HFF-Myc (cell line): ENCODE measurements at places on chromosomes 16 and 17.

GRCh38 chr16:26905336-26905735, 161.4 kb upstream of the C16orf82 start:
- no peak for DNase-seq

DNA sequence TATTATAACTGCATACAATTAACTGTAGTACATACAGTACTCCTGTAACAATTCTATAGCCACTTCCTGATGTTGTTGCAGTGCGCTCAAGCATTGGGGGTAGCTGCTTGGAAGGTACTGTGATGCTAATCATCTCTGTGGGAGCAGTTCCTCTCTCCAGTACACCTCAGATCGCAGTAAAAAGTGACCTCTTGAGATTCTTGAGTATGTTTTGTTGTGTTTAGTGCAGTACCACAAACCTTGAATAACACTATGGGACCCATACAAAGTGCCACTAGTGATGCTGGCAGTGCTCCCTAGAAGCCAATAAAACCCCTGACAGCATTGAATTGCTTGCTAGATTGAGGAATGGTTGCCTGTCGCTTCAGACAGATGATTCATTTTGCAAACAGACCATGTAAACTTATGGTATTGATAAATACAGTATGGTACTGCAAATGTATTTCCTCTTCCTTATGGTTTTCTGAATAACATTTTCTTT, 193.0 kb downstream of the SPECC1 start:
- DNase-seq: no peak

GRCh38 chr16:29815032-29815721, 775 bp upstream of the PAGR1 start:
- no peak for DNase-seq

- peak; percentile 82 for DNase-seq
Observed at GRCh38 chr17:57584050-57584551, 161.0 kb downstream of the CCDC182 start.

GRCh38 chr17:8831234-8831849, 32.2 kb upstream of the MFSD6L start:
- no peak for DNase-seq

- DNase-seq: no peak
Observed at GRCh38 chr17:74512624-74513091, 18.6 kb downstream of the CD300LB start.

- DNase-seq: no peak
Observed at GRCh38 chr16:29915590-29916247, 10.3 kb downstream of the KCTD13 start.

- no peak for DNase-seq
Observed at GRCh38 chr16:15418206-15418605, 16.2 kb upstream of the BMERB1 start.

- no peak for DNase-seq
Observed at GRCh38 chr16:51163894-51164566, 13.0 kb upstream of the SALL1 start.

DNA sequence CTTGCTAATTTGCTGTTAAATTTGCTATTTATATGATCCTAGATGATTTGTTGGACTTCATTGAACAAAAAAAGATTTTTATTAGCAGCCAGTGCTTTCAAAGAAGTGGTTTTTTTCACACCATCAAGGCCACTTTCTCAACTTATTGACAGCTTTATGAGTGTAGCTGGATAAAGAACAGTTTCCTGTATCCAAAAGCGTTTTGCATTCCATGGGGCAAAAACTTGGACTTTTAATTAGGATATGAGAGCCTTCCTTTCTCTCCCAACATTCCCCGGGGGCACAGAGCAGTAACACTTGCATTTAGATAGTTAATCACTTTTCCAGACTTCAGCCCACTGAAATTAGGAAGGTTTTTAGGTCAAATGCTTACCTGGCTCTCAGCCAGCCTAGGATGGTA, 177.1 kb upstream of the ELAC2 start:
- no peak for DNase-seq

- DNase-seq: no peak
Observed at GRCh38 chr17:64225410-64225809, 37.6 kb downstream of the TEX2 start.

DNA sequence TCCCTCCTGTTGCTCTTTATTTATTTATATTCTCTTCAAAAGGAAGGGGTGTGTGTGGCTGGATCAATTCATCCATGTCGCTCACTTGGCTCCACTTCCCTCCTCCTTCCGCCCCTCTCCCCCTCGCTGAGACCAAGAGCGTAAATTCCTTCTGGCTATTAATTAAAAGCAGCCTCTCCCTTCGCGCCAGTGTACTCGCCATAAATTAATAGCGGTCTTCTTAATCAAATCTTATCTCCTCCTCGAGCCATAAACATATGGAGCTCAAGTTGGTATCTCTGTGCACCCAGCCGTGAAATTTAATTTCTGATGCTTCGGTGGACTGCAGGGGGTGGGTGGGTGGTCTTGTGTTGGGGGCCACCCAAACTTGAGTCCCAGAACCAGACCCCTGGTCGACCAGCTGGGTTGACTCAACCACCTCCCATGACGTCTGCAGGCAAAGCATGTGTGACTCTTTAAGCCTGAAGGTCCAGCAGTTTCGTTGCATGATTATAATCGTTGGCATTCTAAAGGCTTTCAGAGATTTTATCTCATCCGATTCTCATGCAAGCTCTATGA, 57.9 kb downstream of the SDK2 start:
- no peak for DNase-seq

GRCh38 chr17:77223642-77224420, 83.1 kb downstream of the SEC14L1 start:
- DNase-seq: no peak

GRCh38 chr17:50799582-50799981, 32.3 kb upstream of the ANKRD40CL start:
- DNase-seq: no peak

GRCh38 chr17:2571523-2572303, 21.7 kb upstream of the PAFAH1B1 start:
- no peak for DNase-seq

DNA sequence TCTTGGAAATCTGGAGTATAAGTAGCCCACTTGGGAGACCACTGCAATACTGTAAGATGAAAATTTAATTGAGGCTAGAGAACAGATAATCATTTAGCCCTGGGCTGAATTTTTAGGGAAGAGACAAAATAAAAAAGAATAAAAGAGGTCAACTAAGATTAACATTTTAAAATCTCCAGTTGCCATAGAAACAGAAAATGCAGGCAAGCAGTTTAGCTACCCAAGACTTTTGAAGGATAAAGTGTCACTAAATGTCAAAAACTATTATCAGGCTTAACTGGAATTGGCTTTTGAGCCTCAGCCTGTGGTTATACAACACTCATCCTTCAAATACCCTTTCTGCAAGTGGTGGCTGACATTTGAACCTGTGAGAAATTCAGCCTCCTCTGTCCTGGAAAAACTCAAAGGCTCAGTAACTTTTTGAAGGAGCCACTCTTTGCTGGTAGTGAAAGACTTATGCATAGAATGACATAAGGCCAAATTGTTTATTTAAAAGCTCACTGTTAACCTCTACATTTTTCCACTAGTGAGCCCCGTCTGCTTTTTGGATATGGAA, 220.7 kb upstream of the KCNJ16 start:
- no peak for DNase-seq

DNA sequence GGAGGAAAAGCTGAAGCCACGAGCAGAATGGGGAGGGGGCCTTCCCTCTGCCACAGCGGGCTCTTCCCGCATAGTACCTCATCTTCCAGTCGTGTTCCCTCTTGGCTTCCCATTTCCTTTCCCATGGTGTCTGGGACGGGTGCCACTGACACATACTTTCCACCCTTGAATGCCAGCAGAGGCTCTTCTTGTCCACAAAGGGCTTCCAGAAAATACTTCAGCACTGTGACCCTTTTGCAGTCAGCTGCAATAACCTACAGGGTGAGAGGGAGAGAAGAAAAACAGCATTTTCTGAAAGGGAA, 30.7 kb downstream of the HIC1 start:
- no peak for DNase-seq

- no peak for DNase-seq
Observed at GRCh38 chr17:37787055-37787757, 42.3 kb upstream of the HNF1B start.

DNA sequence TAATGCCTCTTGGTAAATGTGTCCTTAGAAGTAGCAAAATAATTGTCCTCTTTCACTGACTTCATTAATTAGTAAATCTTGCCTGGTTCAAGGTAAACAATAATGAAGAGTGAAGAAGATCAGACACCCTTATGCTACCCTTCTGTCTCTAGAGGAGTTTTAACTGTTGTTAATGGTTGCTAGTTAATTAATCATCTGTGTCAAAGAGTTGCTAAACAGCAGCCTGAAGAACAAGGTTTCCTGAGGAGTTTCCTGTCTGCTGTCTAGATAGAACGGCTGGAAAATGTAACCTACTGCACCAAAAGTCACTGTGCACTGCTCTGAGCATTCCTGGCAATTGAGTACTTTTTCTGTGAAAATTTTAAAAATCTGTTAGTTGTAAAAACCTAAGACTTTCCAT, 131.3 kb downstream of the NLK start:
- no peak for DNase-seq

GRCh38 chr17:7263801-7264078, 1.5 kb upstream of the CLDN7 start:
- no peak for DNase-seq

- no peak for DNase-seq
Observed at GRCh38 chr17:37138571-37139120, 189.9 kb downstream of the AATF start.

DNA sequence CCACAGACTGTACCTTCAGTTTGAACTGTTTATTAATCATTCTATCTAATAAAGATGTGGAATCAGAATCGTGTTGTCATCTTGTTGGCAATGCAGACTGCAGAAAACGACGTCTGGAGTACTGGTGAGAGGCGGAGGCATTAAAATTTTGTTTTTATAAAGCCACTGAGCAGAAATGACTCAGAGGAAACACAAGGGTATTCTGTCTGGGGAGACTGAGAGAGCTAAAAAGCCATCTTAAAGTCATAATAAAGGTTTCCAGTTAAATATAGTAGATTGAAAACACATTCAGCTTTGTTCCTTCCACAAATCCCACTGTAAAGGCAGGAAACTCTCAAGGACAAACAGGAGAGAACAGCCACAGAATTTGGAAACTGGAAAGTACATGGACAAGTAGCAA, 74.2 kb downstream of the CPPED1 start:
- peak; percentile 21 for DNase-seq

DNA sequence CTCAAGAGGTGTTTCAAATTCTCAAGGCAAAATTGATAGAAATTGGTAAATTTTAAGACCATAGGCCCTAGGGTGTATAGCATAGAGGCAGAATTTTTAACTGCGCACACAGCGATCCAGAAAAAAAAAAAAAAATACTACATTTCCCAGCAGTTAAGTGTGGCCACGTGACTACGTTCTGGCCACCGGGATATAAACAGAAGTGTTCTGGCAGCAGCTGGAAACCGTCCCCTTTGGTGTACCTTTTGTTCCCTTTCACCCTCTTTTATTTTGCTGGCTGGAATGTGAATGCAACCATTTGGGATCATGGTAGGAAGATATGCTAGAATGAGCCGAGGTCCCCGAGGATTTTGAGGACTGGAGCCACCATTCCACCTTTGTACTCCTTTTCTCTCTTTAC, 52.7 kb upstream of the AKAP1 start:
- no peak for DNase-seq

DNA sequence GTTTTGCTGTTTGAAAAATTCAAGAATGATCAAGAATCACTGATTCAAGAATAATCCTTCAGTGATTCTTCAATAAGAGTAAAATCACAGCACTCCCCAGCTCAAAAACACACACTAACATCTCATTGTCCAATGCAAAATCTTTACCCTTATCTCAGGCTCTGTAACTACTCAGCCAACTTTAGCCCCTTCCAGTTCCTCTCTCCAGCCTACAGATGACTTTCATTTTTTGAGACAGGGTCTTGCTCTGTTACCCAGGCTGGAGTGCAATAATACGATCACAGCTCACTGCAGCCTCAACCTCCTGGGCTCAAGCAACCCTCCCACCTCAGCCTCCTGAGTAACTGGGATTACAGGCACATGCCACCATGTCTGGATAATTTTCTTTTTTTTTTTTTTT, 25.0 kb downstream of the STAT3 start:
- DNase-seq: no peak

DNA sequence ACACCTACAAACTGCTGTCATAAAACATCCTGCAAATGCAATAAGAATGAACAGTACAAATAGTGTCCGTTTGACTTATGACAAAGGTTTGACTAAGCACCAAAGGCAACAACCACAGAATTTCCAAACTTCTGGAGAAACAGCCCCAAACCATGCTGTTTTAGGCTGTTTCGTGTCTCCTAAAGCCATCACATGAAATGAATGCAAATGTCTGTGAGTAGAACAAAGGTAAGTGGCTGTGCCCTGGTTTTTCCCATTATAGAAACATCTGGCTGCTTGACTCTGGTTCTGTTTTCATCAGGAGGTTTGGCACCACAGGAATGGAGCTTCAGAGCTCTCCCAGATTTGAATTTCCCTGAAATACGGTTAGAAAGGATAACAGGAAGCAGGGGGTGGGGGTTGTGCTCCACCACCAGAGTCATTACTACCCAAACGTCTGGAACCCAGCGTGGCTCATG, 4.6 kb upstream of the EMP2 start:
- no peak for DNase-seq

DNA sequence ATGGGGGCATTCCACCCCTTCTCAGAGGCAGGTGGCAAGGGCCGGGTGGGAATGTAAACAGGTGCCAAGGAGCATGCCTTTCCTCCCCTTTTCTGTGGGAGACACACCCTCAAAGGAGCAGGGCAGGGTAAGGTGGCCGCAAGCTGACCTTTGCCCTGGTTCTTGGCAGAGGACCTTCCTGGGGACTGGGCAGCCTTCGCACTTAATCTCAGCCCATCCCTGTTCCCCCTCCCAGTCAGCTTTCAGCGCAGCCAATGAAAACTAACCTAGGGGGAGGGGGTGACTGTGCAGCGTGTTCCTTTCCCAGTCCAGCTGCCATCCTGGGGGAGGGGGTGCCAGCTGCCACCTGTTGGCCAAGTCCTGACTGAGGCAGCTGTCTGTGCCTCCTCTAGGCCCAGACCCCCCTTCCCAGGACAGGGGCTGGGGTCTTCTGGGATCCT, 2.8 kb downstream of the TRAF4 start:
- no peak for DNase-seq

GRCh38 chr16:15639061-15639568, 3.8 kb downstream of the MARF1 start:
- no peak for DNase-seq

DNA sequence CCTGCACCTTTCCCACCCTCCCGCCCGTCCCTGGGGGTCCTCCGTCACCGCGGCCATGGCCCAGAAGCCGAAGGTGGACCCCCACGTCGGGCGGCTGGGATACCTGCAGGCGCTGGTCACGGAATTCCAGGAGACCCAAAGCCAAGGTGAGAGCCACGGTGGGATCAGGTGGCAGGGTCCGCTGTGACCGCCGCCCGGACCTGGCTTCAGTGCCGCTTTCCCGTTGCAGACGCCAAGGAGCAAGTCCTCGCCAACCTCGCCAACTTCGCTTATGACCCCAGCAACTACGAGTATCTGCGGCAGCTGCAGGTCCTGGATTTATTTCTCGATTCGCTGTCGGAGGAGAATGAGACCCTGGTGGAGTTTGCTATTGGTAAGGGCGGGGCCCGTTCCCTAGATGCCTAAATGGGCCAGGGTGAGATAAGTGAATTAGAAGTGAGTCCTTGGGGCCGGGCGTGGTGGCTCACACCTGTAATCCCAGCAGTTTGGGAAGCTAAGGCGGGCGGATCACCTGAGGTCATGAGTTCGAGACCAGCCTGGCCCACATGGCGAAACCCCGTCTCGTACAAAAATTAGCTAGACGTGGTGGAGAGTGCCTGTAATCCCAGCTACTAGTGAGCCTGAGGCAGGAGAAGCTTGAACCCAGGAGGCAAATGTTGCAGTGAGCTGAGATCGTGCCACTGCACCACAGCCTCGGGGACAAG, 617 bp downstream of the ARMC7 start:
- DNase-seq: no peak

GRCh38 chr16:26645614-26646013, 421.1 kb upstream of the C16orf82 start:
- no peak for DNase-seq
